ENCODE measurements at places on chromosomes 2 and 18. TPM values are rescaled to one million over a fixed set of nuclear protein-coding genes. Genes with fewer than 3 reads are reported as not detected.

TRIM54 gene
- total RNA-seq = 285 TPM

SIGLEC15 gene
- total RNA-seq = 0.19 TPM

ALPG gene
- total RNA-seq = not detected

CPO gene
- 0.25 TPM for total RNA-seq

TBR1 gene
- total RNA-seq = not detected

LIMS4 gene
- 2.1 TPM for total RNA-seq

GREB1 gene
- 7.8 TPM for total RNA-seq

UGT1A3 gene
- total RNA-seq = not detected

GRCh38 chr2:215022418-215022817, 116.0 kb downstream of the ABCA12 start:
- peaks cover 16% of the 10 kb centered on the region for H3K4me1 ChIP-seq
- H3K36me3 ChIP-seq = no peaks in the 10 kb centered on the region
- H3K4me3 ChIP-seq = no peak overlapping the region
- DNase-seq = no peak

DNA sequence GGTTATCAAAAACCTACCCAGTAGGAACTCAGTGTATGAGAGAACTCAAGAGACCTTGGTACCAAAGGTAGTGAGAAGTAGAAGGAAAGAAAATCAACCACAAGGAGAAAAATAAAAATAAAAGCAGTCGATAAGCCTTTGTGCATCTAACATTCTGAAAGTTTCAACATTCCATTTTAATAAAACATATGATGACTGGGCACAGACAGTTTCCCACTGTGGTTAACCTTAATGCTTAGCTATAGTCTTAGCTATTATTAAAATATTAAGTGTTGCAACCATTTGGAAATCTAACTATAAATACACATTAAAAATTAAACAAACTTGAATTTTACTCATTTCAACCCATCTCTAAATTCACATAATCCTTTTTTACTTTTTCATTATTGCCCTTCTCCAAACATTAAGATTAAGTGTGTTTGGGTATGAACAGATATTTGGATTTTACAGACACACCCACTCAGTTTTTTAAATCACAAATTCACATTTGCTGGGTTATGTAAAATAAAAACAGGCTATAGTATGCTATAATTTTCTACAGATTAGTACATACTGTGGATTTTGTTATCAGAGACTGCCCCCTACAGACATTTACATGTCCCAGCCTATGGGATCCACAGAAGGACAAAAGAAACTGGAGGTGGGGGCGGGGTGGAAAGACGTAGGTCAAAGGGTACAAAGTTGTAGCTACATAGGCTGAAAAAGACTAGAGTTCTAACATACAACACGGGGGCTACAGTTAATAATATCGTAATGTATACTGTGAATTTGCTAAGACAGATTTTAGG, 32.8 kb downstream of the SRBD1 start:
- H3K4me3 ChIP-seq = no peak overlapping the region
- no peak for DNase-seq
- H3K27me3 ChIP-seq = no peaks in the 10 kb centered on the region

GRCh38 chr2:74081030-74081762, 66.5 kb downstream of the BOLA3 start:
- no peak overlapping the region for H3K27ac ChIP-seq
- DNase-seq = no peak
- H3K4me3 ChIP-seq = no peak overlapping the region
- H3K4me1 ChIP-seq = peaks cover 39% of the 10 kb centered on the region
- peaks cover 15% of the 10 kb centered on the region for H3K36me3 ChIP-seq

DNA sequence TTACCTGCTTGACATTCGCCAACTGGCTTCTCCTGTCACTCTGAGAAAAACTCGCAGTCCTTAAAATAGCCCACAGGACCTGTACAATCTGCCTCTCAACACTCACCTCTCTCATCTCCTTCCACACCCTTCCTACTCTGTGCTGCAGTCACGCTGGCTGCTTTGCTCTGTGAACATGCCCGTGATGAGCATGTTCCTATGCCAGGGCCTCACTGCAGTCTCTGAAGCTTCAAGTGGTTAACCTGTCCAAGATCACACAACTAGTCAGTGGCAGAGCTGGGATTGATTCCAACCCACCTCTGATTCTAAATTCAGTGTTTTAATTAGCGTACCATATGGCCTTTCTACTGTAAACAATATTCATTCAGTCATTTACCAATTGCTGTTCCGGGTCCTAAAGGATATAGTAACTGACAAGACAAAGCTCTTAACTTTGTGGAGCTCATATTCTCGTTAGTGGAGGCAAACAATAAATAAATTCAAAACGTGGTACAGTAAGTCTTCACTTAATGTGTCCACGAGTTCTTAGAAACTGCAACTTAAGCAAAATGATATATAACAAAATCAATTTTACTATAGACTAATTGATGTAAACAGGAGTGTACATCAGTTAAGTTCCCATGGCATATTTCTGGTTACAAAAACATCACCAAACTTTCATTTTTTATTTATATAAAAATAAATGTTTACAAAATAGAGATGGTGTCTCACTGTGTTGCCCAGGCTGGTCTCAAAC, 38.9 kb upstream of the FBXO11 start:
- no peak overlapping the region for H3K4me3 ChIP-seq
- no peaks in the 10 kb centered on the region for H3K4me1 ChIP-seq
- H3K36me3 ChIP-seq = no peaks in the 10 kb centered on the region
- no peak overlapping the region for H3K27ac ChIP-seq
- peaks cover 4% of the 10 kb centered on the region for H3K27me3 ChIP-seq

DNA sequence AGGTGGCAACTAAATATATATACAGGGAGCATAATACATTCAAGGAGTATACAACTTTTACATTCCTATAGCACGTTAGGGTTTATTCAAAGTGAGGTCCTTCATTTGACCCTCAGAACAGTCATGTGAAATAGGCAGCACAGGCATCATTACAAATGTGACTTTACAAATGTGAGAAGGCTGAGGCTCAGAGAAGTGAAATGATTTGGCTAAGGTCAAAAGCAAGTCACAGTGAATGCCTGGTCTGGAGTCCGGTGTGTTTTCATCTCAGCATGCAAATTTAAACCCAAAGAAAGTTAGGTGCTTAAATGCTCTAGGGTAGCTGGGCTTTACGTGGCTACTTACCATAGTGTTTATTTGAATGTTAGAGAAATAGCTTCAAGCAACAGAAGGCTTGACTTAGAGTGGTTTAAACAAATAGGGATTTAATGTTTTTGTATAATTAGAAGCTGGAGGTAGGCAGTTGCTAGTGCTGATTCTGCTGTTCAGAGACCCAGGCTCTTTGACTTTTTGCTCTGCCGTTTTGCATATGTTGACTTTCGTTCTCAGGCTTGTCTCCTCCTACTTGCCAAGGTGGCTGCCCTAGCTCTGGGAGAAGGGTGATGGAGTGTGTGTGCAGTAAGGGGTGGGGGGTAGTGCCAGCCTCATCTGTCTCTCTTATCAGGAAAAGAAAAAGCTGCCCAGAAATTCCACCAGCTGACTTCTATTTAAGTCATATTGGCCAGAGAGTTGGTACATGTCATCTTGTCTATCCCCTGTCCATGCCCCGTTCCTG, 89.2 kb downstream of the PLCL1 start:
- H3K36me3 ChIP-seq = no peaks in the 10 kb centered on the region
- DNase-seq = peak; percentile 47
- peak overlapping the region; percentile 44 for H3K4me3 ChIP-seq
- peaks cover 5% of the 10 kb centered on the region for H3K27me3 ChIP-seq

DNA sequence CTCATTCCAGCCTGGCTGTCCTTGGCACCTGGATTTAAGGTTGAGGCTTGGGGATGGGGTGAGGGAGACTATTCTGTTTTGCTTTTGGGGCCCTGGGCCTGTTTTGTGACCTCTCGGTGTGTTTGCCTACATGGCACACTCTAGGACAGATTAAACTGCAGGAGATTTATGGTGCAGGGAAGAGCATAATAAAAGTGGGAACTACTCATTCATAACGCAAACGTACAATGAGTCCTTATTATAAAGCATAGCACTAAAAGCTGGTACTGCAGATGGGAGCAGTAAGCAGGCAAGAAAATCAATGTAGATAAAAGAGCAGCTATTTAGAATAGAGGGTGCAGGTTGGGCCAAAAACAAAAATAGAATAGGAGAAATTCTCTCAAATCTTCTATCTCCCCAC, 238.4 kb downstream of the ACTR3 start:
- no peak overlapping the region for H3K4me3 ChIP-seq
- no peaks in the 10 kb centered on the region for H3K4me1 ChIP-seq
- H3K36me3 ChIP-seq = no peaks in the 10 kb centered on the region
- no peak overlapping the region for H3K27ac ChIP-seq
- peaks cover 18% of the 10 kb centered on the region for H3K27me3 ChIP-seq

DNA sequence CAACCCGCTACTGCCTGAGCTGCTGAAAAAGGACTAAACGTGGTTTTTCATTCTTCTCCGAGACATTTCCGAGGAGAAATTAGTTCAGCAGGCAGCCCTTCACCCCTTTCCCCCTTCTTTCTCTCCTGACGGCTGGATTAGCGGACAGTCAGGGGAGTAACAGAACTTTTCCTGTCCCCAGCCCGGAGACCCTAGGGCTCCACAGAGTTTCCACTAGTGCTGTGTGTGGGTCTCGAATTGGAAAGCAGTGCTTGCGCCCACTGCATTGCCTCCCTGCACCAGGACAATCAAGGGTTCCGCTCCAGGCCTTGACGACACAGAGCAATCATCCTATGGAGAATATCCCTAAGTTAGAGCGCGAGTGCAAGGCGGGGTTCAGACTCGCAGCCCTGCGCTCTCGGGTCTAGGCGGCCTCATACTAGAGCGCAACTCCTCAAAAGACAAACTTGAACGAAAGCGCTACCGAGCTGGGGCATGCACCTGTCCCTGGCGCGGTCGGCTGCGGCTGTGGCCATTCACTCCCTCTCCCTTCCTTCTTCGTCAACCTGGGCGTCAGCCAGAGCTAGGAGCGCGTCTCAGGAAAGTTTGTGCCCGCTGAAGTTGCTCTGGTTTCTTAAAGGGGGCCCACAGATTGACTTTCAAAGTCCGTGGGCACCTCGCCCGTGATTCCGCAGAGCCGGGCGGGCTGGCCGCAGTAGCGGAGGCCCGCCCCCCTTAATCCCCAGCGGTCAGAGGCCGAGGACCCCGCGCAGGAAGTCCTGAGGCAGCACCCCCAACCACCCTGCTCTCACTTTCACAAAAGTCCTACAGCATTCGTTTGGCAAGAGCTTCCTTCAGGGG, 801 bp downstream of the OSR1 start:
- H3K4me3 ChIP-seq = peak overlapping the region; percentile 78
- DNase-seq = peak; percentile 25
- H3K27me3 ChIP-seq = peaks cover 86% of the 10 kb centered on the region
- H3K27ac ChIP-seq = peak overlapping the region; percentile 79
- peaks cover 47% of the 10 kb centered on the region for H3K4me1 ChIP-seq

GRCh38 chr2:161219211-161219610, 59.0 kb downstream of the TANK start:
- no peak for DNase-seq
- H3K27ac ChIP-seq = no peak overlapping the region
- H3K4me3 ChIP-seq = no peak overlapping the region

DNA sequence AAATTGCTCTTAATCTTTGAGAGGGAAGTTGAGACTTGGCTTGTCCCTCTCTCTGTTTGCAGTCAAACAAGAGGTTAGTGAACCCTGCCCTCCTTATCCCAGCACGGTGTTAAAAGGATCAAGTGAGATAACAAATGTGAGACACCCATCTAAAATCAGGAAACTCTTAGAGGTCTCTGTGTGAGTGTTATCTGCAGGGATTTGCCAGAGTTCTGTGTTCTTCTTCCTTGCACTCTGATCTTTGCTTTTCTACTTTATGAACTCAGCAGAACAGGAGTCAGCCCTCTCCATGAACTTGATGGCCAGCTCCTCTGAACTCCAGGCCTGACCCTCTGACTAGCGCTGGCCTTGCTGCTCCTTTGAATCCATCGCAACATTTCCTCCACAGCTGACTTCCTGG, 123.8 kb downstream of the NCKAP5 start:
- H3K4me3 ChIP-seq = no peak overlapping the region
- H3K27ac ChIP-seq = no peak overlapping the region
- H3K4me1 ChIP-seq = no peaks in the 10 kb centered on the region
- no peak for DNase-seq

DNA sequence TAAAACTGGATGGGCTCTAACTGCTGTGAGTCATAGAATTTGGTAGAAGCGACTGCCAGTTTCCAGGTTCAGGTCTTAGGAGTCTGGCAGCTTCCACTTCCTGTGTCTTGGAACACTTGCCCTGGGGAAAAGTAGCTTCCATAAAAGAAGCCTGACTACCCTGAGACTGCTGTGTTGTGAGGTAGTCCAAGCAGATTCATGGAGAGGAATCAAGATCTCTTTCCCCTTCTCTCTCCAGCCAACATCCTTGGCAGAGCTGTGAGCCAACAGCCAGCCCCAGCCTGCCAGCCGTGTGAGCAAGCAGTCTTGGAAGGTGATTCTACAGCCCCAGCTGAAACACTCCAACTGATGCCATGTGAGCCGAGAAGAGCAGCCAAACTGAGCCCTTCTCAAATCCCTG, 33.7 kb downstream of the SLC20A1 start:
- H3K4me1 ChIP-seq = peaks cover 8% of the 10 kb centered on the region
- no peak overlapping the region for H3K27ac ChIP-seq
- no peaks in the 10 kb centered on the region for H3K27me3 ChIP-seq
- no peak for DNase-seq
- H3K36me3 ChIP-seq = no peaks in the 10 kb centered on the region

- no peaks in the 10 kb centered on the region for H3K27me3 ChIP-seq
- H3K4me1 ChIP-seq = peaks cover 35% of the 10 kb centered on the region
- no peak overlapping the region for H3K4me3 ChIP-seq
- DNase-seq = no peak
These were observed 3.7 kb upstream of the SOCS6 start for GRCh38 chr18:70284976-70285620.

DNA sequence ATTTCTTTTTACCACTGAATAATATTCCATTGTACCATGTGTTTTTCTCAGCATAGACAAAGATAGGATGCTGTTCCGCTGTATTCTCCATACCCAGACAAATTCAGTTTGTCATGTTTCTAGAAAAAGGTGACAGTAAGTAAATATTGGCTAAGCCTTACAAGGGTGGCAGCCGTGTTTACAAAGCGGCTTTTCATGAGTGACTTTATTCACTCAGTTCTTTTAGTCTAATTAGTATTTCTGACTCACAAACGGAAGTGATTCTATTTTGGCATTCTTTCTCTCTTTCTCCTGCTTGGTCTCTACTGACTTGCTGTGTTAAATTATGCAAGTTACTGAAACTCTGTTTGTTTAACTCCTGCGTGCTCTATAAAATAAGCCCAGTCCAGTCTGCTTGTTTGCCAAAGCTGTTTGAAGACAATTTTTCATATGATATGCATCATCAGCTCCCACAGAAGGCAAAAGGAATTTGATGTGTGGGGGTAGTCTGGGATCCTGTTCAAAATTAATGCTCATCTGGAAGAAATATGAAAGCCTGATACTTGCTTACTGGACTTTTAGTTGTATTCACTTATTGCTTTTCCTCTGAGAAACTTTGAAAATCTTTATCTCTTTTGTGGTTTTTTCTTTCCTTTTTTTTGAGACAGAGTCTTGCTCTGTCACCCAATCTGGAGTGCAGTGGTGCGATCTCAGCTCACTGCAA, 2.3 kb upstream of the PLEKHH2 start:
- DNase-seq = no peak
- peaks cover 65% of the 10 kb centered on the region for H3K27me3 ChIP-seq

Measured in left ventricle myocardium inferior (tissue), 1 donor.